ENCODE measurements at places on chromosomes 12 and 14.

GRCh38 chr12:112097641-112098040, 10.9 kb downstream of the NAA25 start:
- DNase-seq, result no peak

DNA sequence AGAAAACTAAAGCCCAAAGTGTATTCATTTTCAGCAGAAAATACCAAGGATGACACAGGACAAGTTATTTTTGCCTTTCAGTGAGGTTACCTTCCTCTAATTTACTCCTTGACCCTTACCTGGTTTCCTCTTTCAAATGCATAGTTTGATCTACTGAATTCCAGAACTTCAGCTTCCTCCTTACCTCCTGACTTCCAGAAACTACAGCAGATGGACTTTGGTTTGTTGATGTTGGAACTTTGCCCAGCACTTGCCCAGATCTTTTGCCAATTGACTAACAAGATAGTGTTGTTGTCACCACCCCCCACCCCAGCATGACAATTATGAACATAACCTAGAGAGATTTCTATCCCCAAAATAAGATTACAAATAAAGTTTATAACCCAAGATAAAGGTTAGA, 63.2 kb downstream of the NAV3 start:
- DNase-seq, result no peak

DNA sequence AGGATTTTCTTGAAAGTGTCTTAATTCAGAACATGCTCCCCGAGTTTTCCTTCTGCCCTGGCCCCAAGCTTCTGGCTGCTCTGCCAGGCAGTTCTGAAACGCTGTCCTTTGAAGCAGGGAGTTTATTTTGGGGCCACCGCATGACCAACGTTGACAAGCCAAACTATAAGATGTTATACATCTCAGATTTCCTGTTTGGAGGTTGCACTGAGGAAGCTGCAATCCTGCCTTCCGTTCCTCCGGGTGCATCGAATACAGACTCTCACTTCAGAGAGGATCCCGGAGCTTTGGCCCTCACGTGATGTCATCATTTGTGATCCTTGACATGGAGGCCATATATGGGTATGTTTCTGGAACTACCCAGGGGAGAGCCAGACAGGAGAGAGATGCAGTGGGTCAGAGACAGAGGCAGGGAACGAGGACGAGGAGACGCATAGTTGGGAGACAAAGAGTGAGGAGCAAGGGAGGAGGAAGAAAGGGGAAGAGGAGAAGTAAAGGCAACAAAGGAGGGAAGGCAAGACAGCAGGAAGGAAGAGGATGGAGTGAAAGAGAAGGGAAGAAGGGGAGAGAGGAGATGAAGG, at the start of gene ASB2:
Gene ASB2, minus strand, starts transcription at position 94 of the 581 bp plus-strand sequence. CDS start 12,031 bp downstream, outside the sequence.
- DNase-seq, result no peak

GRCh38 chr14:20350282-20350681, 6.8 kb downstream of the PARP2 start:
- DNase-seq, result no peak

DNA sequence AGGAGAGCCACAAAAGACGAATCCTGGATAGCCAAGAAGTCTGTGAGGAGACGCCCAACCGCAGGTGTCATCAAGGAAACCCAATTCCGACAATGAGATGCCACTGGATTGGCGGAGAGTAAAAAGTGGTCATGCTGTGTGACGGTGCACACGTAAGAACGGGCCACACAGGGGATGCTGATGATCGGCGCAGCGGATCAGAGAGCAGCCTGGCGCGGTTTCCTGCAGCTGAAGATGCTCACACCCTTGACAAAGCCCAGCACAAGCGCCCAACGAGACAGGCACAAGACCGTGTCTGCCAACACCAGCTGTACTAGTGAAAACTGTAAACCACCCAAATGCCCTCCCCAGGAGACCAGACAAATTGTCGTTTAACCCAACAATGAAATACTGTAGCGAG, 55.8 kb downstream of the CCDC85C start:
- DNase-seq, result no peak

GRCh38 chr14:105854600-105855245, 328.3 kb downstream of the TMEM121 start:
- peak; percentile 66 for DNase-seq

- no peak for DNase-seq
Measured at GRCh38 chr12:108266131-108266530, 73.0 kb downstream of the CMKLR1 start.

GRCh38 chr14:104201063-104201462, 62.7 kb downstream of the KIF26A start:
- DNase-seq, result no peak

- no peak for DNase-seq
Measured at GRCh38 chr14:102937331-102938175, 15.1 kb downstream of the AMN start.

GRCh38 chr12:124713041-124713435, 145.6 kb upstream of the NCOR2 start:
- no peak for DNase-seq

GRCh38 chr12:11822081-11822834, 172.8 kb downstream of the ETV6 start:
- no peak for DNase-seq

- no peak for DNase-seq
Measured at GRCh38 chr12:56768424-56768823, 5.3 kb downstream of the HSD17B6 start.

DNA sequence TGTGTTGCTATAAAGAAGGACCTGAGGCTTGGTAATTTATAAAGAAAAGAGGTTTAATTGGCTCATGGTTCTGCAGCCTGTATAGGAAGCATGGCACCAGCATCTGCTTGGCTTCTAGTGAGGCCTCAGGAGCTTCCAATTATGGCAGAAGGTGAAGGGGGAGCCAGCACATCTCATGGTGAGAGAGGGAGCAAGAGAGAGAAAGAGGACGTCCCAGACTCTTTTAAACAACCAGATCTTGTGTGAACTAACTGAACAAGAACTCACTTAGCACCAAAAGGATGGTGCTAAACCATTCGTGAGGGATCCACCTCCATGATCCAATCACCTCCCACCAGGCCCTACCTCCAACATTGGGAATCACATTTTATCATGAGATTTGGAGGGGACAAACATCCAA, 6.1 kb upstream of the SNAPC1 start:
- no peak for DNase-seq

- DNase-seq, result no peak
Measured at GRCh38 chr14:48250575-48250974, 575.2 kb upstream of the MDGA2 start.

GRCh38 chr14:95524706-95525512, 8.5 kb upstream of the SYNE3 start:
- no peak for DNase-seq

GRCh38 chr12:72647139-72647538, 375.0 kb downstream of the TRHDE start:
- DNase-seq, result no peak

DNA sequence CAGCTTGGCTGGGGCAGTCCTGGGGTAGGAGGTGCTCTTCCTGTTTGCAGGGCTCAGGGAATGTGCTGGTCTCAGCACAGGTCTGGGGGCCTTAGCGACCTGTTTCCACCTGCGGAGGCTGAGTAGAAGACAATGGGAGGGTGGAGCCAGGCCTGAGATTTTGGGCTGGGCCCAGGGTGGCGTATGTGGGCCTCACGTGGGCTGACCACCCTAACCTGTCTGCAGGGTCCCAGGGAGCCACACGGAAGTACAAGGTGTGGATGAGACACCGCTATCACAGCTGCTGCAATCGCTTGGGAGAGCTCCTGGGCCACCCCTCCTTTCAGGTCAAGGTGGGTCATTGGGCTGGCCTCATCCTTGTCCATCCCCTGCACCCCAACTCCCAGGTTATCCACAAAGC, 1.1 kb downstream of the NOC4L start:
- no peak for DNase-seq

GRCh38 chr12:105429511-105429910, 99.0 kb downstream of the C12orf75 start:
- DNase-seq, result no peak

All from type B pancreatic cell (in vitro differentiated cells).